ENCODE measurements at places on chromosomes 5 and 9. TPM values are rescaled to one million over a fixed set of nuclear protein-coding genes. Genes with fewer than 3 reads are reported as not detected.
A peak's percentile ranks its signal among the peaks of the same experiment; 100 is the strongest.

Gene PRRT1B
- not detected for total RNA-seq

Gene ARL10
- total RNA-seq, result 8.0 TPM

Gene HTR4
- total RNA-seq, result 8.2 TPM

GRCh38 chr9:98915599-98915998 lies 28.1 kb upstream of the COL15A1 start:
- no peak for DNase-seq

GRCh38 chr9:105255421-105255820 lies 11.0 kb downstream of the SLC44A1 start:
- DNase-seq, result no peak

GRCh38 chr5:168612123-168612522 lies 33.0 kb upstream of the PANK3 start:
- no peak for DNase-seq

DNA sequence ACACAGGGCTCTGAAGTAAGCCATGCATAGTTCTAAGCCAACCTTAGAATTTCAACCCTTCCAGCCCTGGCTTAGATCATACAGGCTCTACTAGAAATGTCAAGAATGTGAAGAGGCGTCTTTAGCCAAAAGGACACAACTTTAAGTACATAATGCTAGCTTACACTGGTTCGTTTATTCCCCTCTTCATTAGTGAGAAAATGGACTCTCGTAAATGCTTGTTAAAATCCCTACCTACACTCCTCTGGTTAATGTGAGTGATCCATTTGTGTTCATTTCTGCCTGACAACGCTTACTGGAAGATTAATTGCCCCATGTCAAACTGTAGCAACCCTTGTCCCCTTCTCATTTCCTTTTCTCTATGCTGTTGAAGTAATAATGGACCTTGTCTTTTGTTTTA lies 149.3 kb upstream of the POU5F2 start:
- DNase-seq, result no peak

DNA sequence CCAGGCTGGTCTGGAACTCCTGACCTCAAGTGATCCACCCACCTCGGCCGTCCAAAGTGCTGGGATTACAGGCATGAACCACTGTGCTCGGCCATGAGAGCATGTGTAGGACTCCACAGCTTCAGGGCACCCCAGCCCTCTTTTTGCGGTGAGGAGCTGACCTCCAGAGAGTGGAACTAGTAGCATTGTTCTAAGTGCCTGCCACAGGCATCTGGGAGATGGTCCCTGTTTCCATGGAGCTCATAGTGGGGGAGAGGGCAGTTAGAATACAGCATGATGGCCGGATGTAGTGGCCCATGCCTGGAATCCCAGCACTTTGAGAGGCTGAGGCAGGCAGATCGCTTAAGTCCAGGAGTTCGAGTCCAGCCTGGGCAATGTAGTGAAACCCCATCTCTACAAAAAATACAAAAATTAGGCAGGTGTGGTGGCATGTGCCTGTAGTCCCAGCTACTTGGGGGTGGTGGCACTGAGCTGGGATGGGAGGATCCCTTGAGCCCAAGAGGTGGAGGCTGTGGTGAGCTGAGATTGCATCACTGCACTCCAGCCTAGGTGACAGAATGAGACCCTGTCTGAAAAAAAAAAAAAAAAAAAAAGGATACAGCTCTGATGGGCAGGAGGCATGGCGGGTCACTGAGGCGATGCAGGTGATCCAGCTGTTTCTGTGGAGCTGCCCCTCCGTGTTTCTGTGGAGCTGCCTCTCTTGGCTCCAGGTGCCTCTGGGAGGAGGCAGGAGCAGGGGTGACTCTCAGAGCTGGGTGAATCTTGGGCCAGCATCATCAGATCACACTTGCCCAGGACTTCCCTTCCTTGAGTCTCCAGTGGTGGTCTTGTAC lies 4.2 kb downstream of the ASS1 start:
- DNase-seq, result peak; percentile 35

DNA sequence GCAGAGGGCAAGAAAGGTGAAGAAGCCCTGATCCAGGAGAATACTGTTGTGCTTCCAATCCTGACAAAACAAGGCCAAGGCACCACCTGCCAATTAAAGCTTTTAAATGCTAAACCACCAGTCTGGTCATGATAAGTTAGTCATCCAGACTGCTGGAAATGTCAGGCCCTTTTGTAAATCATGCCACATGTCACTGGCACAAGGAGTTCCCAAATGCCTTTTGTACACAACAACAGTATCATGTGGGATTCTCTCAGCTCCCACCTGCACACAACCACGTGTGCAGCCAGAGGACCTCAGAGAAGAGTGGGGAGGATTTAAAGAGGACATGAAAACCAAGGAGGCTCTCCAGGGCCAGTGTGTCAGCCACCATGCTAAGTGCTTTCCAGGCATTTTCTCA lies 99.3 kb downstream of the CDK5RAP2 start:
- DNase-seq, result no peak

DNA sequence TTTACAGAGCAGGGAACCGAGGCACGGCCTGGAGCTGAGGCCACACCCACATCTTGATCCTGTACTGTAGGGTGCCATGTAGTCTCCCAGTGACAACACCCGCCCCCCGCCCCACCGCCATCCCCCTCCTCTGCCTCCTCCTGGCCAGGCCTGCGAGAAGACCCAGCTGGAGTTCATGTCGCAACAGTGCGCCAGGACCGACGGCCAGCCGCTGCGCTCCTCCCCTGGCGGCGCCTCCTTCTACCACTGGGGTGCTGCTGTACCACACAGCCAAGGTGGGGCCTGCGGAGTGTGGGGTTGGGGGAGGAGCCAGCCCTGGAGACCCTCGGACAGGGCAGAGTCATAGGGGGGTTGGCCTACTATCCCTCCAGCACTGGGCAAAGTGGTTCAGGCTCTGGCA lies 14.5 kb downstream of the ADAMTS13 start:
- DNase-seq, result no peak

DNA sequence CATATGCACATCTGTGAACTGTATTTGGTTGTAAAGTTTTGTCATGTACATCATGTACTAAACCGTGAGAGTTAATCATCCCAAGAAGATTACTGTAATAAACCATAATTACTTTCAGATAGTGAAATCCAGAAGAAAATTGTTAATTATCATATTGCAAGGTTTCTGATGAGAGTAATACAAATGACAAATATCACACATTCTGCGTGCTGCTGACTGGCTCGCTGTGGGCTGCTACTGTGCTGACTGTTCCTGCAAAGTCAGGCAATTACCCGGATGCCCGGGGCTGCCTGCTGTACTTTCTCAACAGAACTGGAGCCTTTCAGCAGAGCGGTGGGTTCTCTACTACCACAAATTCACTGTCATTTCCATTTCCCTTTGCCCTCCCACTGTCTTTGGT lies 68.3 kb downstream of the SMARCA2 start:
- DNase-seq, result no peak

GRCh38 chr9:128702949-128703615 lies 779 bp downstream of the PKN3 start:
- peak; percentile 75 for DNase-seq

GRCh38 chr9:71663216-71663615 lies 105.1 kb downstream of the CEMIP2 start:
- DNase-seq, result no peak

Measured in right cardiac atrium (tissue), 5 donors.